ENCODE measurements at places on chromosomes 4 and X.

DNA sequence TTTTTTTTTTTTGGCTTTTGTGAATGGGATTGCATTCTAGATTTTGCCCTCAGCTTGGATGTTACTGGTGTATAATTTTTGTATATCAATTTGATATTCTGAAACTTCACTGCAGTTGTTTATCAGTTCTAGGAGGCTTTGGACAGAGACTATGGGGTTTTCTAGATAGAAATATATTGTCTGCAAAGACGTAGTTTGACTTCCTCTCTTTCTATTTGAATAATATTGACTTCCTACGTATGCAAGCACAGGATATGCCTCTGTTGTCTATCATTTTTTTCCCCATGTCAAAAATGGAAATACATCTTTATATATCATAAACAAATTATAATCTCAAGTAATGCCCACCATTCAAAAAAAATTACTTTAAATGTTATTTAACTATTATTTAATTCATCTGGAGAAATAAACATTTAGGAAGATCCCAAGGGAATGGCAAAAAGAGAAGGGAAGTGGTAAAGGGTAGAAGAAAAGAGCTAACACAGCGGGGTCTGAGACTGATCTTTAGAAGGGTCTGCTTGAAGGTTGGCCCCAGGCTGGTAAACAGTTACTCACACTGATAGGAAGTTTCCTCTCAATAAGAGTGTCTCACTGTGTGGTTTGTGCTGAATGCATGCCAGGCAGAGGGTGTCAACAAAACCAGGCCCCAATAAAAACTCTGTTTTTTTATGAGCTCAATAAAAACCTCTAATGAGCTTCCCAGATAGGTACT is 35.7 kb downstream of the ZNF518B start:
- no peak for DNase-seq

DNA sequence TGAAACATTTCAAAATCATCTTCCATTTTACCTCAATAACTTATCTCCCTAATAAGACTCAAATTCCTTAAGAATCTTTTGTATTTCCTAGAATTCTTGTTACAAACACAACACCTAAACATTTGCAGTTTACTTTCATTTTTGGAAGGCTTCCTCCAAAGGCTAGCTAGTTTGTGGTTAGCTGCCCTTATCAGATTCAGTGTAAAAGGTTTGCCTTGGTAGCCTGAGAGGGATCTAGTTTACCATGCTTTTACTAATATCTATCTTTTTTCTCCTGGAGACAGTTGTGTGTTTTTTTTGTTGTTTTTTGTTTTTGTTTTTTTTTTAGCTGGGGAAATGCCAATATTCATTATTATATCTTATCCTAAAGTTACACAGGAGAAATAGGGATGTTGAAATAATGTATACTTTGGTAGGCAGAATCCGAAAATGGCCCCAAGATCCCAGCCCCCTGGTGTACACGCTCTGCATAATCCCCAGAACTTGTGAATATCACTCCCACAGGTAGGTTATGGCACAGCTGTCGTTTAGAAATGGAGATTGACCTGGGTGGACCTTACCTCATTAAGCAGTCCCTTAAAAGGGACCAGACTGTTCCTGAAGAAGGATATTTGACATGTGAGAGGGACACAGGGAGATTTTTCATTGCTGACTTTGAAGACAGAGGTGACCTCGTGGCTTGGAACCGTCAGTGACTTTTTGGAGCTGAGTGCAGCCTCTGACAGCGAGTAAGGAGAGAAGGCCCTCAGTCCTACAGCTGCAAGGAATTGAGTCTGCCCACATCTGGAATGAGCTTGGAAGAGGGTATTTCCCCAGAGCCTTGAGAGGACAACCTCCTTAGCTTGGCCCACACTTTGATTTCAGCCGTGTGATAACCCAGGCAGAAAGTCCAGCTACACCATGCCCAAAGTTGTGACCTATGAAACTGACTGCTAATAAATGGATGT is 33.4 kb downstream of the SEPTIN11 start:
- no peak for DNase-seq

- no peak for DNase-seq
Measured at GRCh38 chr4:102298716-102299115, 46.6 kb downstream of the SLC39A8 start.

DNA sequence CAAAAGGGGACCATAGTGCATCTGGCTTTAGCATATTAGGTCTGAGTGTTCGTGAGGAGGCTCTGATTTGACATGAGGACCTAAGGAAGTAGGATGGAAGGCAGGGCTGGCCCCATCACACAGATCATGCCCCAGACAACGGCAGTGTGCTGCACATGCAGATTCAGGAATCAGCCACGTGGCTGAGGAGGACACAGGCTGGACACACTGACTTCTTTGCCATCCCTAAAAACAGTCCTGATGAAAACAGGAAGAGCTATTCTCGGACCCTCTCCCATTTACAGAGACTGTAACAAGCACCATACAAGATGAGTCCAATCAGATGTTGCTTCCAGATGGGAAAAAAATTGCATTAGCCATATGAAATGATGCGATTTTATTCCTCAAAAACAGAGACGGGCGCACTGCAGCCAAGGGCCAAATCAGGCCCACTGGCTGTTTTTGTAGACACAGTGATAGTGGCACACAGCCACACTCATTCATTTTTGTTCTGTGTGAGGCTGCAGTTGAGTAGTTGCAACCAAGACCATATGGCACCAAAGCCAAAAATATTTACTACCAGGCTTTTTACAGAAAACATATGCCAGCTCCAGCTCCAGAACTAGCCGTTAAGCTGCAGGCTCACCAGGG is 41.0 kb downstream of the ACSL1 start:
- DNase-seq = no peak

DNA sequence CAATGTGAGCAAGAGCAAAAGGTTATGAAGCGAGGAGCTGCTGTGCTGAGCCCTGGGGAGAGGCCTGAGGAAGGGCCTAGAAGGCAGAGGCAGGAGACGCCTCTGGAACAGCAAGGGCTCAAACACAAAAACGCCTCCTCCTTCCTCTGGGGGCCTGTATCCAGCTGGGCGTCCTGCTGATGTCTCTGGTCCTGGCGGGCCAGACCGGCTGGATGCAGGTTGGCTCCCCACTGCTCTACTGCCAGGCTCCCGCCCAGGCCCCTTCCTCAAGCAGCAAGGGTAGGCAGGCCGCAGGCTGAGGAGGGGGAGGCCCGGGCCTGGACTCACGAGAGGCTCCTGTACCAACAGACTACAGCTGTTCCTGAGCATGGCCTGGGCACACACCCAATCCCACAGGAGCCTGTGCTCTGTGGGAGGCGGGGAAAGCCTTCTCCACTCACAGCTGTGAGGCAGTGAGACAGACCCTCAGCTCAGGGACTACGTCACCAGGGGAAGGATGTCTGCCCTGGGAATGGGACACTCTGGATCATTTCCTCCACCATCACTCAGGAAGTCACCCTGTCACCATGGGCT is 2.3 kb downstream of the HAUS7 start:
- no peak for DNase-seq

GRCh38 chr4:73593631-73594241 is 26.5 kb downstream of the RASSF6 start:
- no peak for DNase-seq

DNA sequence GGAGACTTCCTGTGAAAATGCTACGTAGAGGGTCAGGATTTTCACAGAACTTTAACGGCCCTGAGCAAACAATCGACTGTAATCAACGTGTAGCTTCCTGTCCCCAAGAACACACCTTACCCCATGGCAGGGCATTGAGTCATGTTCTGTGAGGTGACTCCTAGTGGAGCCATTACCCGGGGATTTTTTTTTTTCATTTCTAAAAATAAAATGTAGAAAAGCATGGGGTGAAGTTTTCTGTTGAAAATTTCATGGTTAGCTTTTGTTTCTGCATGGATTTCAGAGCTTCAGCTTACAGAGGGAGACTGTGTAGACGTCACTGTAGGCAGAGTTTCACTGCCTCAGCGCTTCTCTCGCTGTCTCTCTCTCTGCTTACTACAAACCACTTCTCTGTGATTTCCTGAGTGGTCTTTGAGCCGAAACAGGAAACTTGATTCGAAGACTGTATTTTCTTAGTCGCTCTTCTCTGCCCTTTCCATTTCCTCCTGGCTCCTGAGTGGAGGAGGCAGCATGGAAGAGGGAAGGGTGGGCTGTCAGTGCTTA is 111.7 kb downstream of the NFKB1 start:
- no peak for DNase-seq

DNA sequence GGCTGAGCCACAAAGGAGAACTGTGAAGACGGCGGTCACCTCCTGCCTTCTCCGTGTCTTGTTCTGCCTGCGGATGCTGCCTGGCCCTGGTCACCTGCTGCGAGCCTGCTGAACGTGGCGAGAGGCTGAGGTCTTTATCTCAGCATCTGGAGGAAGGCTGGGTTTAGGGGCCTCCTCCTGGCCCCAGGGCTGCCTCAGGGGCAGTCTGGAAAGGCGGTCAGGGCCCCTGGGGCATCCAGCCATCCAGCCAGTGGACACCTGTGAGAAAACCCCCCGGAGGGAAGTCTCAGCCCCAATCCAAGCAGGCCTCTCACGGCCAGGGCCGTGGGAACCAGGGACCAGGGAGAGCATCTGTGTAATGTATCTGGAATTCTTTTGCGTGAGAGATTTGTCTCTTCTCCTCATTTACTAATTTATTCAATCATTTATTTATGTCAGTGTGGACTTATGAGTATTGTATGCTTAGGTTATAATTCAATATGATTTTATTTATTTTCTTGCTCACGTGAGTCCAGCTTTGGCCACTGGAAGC is 11.3 kb downstream of the PDE6B start:
- no peak for DNase-seq

DNA sequence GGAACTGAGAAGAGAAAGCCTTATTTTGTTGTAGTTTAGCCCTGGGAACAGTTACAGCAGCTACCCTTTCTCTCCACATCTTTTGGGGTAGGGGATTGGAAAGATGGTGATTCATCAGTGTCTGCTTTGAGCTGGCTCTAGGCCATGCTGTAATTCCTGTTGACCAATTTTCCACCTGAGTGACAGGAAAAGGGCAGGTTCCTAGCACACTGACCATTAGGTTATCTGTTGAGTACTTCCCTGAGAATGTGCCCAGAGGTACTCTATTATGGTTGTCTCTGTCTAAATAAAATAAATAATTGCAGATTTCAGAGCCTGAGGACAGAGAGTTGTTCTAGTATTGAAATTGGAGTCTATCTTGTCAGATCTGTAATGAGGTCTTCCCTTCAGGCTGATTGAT is 109.0 kb downstream of the ENOX2 start:
- DNase-seq = no peak

DNA sequence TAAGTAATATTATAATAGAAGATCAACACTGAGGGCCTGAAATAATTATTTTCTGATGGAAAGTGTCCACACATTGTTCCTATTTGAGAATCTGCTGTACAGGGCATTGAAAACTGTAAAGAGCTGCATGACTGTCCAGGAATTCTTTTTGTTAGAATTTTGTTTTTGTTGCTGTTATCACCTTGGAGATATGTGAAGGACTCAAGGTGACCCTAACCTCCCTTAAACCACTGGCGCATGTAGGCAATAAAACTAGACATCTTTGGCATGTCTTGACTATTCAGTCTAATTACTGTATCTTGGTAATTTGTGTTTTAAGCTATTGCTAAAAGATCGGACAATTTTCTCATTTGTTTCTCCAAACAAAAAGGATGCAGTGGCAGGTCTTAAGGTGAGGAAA is 55.5 kb upstream of the SMIM10 start:
- DNase-seq = no peak

- DNase-seq = no peak
Measured at GRCh38 chr4:75779105-75779757, 54.9 kb downstream of the USO1 start.

DNA sequence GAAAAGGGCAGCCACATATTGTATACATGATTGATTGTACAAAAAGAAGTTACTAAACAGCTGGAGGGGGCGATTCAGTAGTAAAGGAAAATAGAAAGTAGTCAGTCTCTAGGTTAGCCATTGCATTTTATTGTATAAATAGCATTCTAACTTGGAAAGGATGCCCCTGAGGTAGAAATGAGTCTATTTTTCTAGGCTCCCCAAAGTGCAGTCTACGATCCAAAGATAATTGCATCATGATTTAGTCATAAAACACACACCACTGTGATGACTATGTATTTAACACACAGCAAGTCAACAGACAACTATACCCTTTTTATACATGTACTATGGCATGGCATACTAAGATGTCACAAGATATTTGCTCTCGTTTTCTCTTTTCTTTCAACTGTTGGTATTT is 204.9 kb downstream of the APBB2 start:
- no peak for DNase-seq

DNA sequence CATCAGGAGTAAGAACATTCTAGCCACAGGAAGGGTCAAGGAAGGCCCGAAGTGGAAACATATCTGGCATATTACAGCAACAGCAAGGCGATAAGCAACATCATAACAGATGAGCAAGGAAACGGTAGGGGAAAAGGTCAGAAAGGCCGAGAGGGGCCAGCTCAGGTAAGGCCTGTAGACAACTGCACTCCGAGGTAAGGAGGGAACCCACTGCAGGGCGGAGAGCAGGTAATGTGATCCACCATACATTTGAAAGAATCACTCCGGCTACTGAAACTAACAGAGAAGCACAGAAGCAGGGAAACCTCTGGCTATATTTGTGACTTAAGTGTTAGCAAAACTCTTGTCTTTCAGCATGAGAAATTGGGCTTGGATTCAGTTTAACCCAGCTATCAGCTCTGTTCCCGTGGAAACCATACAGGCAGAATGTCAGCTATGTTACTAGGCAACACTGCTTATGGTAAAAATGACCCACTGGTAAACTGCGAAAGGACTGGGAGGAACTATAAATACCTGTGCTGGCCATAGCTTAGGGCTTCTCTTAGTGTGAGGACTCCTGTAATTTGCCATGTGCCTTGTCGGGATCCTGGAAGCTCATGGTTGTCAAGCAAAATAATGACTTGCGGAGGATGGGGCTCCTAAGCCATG is 31.0 kb downstream of the FRYL start:
- DNase-seq = no peak

DNA sequence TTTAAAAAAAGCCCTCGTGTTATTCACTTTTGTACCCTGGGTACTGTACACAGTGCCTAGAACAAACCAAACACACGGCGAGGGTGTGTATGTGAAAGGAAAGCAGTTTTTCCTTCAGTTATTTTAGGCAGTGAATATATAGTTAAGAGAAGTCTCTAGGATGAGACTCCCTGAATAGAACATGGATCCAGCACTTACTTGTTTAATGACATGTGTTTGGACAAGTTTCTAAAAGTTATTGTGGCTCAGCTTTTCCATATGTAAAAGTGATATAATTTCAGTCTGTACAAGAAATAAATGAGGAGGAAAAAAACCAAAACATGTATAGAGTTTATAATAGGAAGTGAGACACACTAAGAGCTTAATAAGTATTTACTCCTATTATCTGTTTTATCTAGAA is 273.2 kb downstream of the ADGRL3 start:
- no peak for DNase-seq

All from head of caudate nucleus (tissue), 42 donors.